MM.1S (cell line): ENCODE measurements at places on chromosomes 5 and 9.

GRCh38 chr5:18534119-18534518, 899.9 kb downstream of the TAF11L14 start:
- H3K4me1 ChIP-seq: no peaks in the 10 kb centered on the region
- H3K36me3 ChIP-seq: no peaks in the 10 kb centered on the region

DNA sequence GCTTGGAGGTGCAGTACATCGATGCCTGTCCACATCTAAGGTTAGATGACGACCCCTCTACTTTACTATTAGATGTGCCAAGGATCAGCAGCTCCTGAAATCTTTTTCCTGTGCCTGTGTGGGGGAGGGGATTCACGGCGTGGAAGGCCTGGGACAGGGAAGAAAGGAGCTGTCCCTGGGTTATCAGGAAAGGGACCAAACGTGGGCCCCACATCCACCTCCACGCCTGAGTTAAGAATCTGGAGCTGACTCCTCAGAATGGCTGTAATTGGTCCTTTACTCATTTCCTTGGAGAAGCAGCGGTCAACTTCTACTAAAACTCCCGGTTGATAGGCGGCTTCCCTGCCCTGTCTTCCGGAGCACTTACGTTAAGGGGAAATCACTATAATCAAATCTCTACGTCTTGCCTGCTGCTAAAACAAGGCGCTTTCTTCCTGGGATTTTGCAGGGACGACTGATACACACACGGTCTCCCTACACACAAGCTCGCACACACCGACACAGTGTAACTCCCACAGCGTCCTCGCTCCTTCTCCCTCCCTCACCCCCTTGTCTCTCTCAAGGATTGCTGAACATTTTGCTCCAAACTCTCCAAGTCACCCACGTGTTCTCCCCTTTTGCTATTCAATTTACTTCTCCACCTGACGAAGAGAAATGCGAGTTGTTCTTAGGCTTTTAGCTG, 1.4 kb downstream of the PDE4D start:
- H3K4me3 ChIP-seq: no peak overlapping the region
- H3K27me3 ChIP-seq: no peaks in the 10 kb centered on the region
- DNase-seq: no peak
- no peak overlapping the region for H3K27ac ChIP-seq
- no peaks in the 10 kb centered on the region for H3K36me3 ChIP-seq

DNA sequence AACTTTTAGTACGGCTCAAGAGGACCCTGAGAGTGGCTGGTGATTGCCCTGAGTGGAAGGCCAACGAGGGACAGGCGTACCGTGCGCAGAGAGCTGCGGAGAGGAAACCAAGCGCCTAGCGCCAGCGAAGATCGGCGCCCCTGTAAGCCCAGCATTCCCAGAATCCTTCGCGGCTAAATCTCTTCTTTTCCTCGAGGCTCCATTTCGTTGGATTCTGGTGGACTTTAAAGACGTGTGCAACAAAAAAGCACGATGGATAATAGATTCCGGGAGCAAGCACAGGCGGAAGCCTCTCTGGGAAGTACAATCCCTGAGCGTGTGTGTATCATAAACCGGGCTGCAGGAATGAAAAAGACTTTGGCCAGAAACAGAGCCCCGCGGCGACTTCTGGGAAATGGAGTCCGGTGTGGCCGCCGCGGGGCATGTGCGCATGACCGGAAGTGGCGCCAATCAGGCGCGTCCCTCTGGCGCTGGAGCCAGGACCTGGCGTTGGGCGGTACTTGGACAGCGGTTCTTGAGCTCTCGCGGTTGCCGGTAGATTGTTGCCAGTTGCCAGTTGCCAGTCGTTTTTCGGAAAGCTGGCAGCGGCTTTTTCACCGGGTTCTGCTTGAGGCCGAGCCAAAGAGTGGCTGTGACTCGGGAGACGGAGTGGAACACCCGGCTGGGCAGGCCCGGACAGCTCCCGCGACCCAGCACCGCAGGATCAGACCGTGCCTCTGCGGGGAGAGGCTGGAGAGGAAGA, at the start of gene ZNF79:
Gene ZNF79 (plus strand): TSS at position 449 of the 742 bp plus-strand sequence. CDS start 406 bp downstream, outside the sequence.
- peak; percentile 93 for DNase-seq
- peak within 1 kb of the TSS; percentile 48; the same call in 1 of the 2 replicates for H3K27ac ChIP-seq
- peak within 1 kb of the TSS; percentile 96 for H3K4me3 ChIP-seq

DNA sequence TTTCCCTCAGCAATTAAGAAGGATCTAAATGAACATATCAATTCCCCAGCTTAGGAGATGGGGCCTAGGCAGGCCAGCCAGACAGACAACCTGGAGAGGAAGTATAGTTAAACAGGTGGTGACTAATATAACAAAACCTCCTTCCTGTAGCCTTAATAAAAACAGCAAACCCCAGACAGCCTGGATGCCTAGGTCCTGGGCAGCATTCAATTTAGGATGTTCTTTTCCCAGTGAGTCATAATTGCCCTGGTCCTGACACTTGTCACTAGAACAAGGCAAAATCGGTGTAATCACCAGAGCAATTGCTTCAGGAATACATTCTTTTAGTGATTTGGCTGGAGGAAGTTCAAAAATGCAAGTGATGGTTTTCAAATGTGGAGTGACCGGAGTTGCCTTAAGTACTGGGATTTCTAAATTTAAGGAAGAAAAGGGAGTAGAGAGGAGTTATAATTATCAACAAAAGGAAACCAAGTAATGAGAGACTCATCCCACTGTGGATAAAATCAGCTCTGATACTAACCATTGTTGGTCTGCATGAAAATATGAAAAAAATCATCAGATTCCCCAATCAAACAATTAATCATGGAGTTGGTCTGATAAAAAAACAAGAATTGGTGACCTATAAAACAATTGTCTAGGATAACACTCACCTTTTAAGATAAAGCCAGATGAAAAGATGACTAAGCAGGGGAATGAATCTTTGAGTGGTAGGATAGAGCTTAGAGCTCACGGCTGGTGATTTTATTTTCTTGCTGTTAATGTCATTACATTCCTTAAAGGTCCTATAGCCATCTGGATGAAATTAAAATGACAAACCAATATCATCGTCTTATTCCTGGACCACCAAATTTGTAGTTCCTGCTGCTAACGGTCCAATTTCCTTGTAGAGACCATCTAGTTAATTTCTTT, 39.0 kb upstream of the TARS1 start:
- no peaks in the 10 kb centered on the region for H3K4me1 ChIP-seq
- no peak for DNase-seq
- no peak overlapping the region for H3K4me3 ChIP-seq

DNA sequence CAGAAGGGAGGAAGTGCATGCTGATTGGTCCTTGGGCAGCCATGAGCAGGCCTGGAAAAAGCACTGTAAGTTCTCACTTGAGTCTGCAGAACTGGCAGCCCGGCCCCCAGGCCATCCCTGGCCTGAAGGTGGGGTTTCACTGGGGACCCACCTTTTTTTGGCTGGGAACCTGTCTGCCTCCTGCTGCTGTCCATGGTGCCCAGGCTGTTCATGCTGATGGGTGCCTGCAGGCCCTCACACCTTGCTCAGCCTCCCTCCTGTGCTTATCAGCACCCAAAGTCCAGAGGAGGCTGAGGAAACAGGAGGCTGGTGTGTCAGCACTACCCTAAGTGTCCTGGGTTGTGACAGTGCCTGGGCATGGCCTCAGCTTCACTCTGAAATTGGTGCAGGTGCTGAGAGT, 134.4 kb upstream of the SPRY4 start:
- H3K27me3 ChIP-seq: no peaks in the 10 kb centered on the region
- no peaks in the 10 kb centered on the region for H3K4me1 ChIP-seq
- no peak for DNase-seq
- no peak overlapping the region for H3K27ac ChIP-seq
- no peak overlapping the region for H3K4me3 ChIP-seq
- H3K36me3 ChIP-seq: no peaks in the 10 kb centered on the region

- no peak overlapping the region for H3K4me3 ChIP-seq
- DNase-seq: no peak
- no peaks in the 10 kb centered on the region for H3K36me3 ChIP-seq
- H3K27ac ChIP-seq: no peak overlapping the region
- no peaks in the 10 kb centered on the region for H3K4me1 ChIP-seq
- H3K27me3 ChIP-seq: no peaks in the 10 kb centered on the region
These were observed 1093.3 kb upstream of the CDH6 start for GRCh38 chr5:30100148-30100713.

DNA sequence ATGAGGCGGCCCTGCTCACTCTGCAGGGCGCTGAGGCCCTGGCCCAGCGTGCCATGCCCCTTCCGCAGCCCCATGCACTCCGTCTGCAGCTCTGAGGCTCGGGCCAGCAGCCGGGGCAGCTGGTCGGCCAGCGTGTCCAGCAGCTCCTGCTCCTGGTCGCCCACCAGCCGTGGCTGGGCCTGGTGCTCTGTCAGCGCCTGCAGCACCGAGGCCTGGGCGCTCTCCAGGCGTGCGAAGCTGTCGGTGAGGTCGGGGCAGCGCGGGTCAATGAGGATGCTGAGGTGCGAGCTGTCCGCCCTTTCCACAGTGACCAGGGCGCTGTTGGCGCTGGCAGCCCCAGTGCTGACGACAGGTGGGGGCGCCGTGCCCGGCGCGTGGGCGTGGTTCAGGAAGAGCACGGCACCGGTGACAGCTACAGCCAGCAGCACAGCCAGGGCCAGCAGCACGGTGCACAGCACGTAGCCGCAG, 9.4 kb downstream of the FIBCD1 start:
- H3K4me1 ChIP-seq: no peaks in the 10 kb centered on the region
- H3K27me3 ChIP-seq: peaks cover 97% of the 10 kb centered on the region
- no peak for DNase-seq
- no peak overlapping the region for H3K27ac ChIP-seq
- no peaks in the 10 kb centered on the region for H3K36me3 ChIP-seq

- no peak for DNase-seq
- H3K36me3 ChIP-seq: no peaks in the 10 kb centered on the region
- H3K27me3 ChIP-seq: no peaks in the 10 kb centered on the region
These were observed 59.5 kb downstream of the TMEM174 start for GRCh38 chr5:73232266-73233041.

DNA sequence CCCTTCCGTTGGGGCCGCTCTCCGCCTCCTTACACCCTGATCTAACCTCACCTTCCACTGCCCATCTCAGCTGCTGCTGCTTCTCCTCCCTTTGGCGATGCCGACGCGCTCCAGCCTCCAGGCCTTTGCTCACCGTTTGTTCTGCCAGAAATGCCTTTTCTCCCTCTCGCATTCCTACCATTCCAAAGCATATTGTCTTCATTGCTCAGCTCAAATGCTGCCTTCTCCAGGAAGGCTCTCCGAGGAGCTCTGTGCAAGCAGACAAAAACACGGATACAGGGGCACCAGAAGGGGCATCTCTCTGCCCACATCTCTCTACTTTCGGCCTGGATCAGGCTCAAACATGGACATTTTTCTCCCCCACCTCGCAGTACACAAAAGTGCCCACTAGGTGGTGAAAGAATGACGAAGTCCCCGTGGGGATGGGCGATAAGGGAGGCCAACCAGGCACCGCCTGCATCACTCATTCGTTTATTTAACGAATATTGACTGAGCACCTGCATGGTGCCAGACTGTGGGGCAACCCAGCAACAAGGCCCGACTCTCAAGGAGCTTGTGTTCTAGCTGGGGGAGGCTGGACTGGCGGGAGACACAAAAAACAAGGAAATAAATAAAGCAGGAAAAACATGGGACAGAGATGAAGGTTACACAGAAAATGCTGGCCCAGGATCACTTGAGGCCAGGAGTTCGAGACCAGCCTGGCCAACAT, 7.3 kb upstream of the GRHPR start:
- H3K4me3 ChIP-seq: no peak overlapping the region
- H3K27me3 ChIP-seq: peaks cover 47% of the 10 kb centered on the region
- H3K27ac ChIP-seq: no peak overlapping the region
- H3K4me1 ChIP-seq: peaks cover 2% of the 10 kb centered on the region

- H3K36me3 ChIP-seq: no peaks in the 10 kb centered on the region
- H3K27ac ChIP-seq: no peak overlapping the region
- H3K4me1 ChIP-seq: peaks cover 10% of the 10 kb centered on the region; the same call in 1 of the 2 replicates
- H3K4me3 ChIP-seq: no peak overlapping the region
These were observed 15.4 kb upstream of the SMIM15 start for GRCh38 chr5:61177716-61178115.

DNA sequence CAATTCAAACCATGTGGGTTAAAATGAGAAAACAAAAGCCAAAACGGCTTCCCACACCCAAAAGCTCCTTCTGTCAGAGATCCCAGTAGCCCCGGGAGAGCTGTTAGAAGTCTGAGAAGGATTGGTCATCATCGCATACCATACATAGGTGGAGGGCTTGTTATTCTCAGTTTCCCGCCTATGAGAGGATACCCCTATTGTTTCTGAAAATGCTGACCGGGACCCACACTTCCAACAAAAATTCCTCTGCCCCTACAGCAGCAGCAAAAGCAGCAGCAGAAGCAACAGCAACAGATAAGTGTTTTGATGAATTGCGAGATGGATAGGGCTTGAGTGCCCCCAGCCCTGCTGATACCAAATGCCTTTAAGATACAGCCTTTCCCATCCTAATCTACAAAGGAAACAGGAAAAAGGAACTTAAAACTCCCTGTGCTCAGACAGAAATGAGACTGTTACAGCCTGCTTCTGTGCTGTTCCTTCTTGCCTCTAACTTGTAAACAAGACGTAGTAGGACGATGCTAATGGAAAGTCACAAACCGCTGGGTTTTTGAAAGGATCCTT, at the start of gene TEK:
Gene TEK (plus strand): TSS at position 245 of the 561 bp plus-strand sequence. CDS start 366 bp downstream, outside the sequence.
- H3K4me3 ChIP-seq: no peak within 1 kb of the TSS
- H3K4me1 ChIP-seq: no peaks in the 10 kb centered on the region
- H3K36me3 ChIP-seq: no peaks in the 10 kb centered on the region
- no peaks in the 10 kb centered on the region for H3K27me3 ChIP-seq
- H3K27ac ChIP-seq: no peak within 1 kb of the TSS
- DNase-seq: no peak

DNA sequence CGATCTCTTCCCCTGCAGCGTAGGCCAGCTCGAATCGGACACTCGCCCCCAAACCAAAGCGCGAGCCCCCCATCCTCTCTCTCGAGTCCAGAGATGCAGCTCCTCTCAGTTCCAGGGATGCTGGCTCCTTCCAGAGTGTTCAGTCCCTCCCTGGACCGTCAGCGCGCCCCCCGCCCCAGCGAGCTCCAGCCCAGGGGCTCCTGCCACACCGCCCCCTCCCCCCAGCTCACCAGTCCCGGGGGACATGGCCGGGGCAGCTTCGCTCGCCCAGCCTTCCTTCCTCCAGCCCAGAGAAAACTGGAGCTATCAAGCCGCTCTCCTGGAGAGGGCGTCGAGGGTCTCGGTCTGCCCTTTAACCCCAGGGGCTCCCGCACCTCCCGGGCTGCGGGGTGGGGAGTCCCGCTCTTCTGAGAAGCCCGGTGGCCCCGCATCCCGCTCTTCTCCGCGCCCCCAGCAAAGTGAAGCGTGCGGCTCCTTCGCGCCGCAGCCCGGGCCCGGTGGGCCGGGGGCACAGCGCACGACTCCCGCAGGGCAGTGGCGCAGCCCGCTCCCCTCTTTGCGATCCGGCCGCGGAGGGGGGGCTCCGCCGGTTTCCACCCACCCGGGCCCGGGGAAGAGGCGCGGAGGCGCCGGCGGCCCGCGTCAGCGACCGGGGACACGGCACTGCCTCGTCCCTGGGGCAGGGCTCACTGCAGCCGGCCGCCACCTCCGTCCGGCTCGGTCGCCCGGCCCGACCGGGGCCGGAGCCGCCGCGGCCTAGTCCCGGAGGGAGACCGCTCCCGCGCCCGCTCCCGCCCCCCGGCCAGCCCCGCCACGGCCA, 587 bp downstream of the MIER3 start:
- H3K4me1 ChIP-seq: peaks cover 7% of the 10 kb centered on the region; the same call in 1 of the 2 replicates
- peak overlapping the region; percentile 48; the same call in 1 of the 2 replicates for H3K27ac ChIP-seq
- peak; percentile 32 for DNase-seq
- no peaks in the 10 kb centered on the region; the same call in 1 of the 2 replicates for H3K36me3 ChIP-seq
- H3K27me3 ChIP-seq: no peaks in the 10 kb centered on the region
- peak overlapping the region; percentile 81 for H3K4me3 ChIP-seq
